Natural killer cell treated with Interleukin-12 subunit alpha and Interleukin-12 subunit beta and Interleukin-15 and Interleukin-18, amount 100 ng/mL, for 72 hours (primary cell): ENCODE measurements at places on chromosomes 2 and 18. TPM values are rescaled to one million over a fixed set of nuclear protein-coding genes. Genes with fewer than 3 reads are reported as not detected.

- DNase-seq = no peak
These were observed 21.6 kb upstream of the ITGB6 start for GRCh38 chr2:160221391-160222276.

GRCh38 chr2:234555616-234556249 is 58.9 kb upstream of the ARL4C start:
- no peak for DNase-seq

GRCh38 chr2:238019962-238020361 is 40.8 kb upstream of the SCLY start:
- DNase-seq = no peak

DNA sequence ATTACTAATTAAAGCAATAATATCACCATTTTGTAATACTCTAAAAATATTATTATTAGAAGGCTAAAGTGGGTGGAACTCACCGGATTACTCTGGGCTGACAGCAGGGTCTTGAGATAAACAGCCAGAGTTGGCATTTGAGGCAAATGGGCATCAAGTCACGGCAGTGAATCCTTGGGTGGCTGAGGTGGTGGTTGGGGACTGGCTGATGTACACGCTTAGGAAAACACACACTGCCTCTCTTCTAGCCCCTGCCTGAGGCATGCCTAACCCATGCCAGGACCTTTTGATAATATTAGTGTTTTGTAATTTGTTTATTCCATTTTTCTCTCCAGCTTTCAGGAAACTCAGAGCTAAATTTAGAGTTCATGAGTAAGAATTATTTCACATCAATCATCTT is 76.8 kb downstream of the ACKR3 start:
- DNase-seq = no peak

DNA sequence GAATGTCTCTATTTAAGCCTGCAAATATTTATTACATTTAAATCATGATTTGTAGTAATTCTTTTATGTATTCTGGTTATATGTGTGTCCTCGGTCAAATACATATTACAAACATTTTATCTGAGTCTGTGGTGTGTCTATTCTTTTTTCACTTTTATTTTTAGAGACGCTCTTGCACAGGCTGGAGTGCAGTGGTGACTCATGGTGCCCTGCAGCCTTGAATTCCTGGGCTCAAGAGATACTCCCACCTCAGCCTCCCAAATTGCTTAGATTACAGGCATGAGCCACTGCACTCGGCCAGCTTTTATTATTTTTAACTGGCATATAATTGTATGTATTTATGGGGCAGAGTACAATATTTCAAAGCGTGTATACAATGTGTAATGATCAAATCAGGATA is 47.5 kb downstream of the ARID5A start:
- no peak for DNase-seq

SCYGR4 gene
- not detected for total RNA-seq

UGT1A8 gene
- total RNA-seq = not detected

- no peak for DNase-seq
These were observed 172.2 kb upstream of the RASGRP3 start for GRCh38 chr2:33304032-33304864.

DNER gene
- 0.14 TPM for total RNA-seq

- no peak for DNase-seq
These were observed 10.9 kb downstream of the POLI start for GRCh38 chr18:54280220-54280569.
